ENCODE measurements at places on chromosomes 16 and 17.

- peak; percentile 90 for DNase-seq
Observed at GRCh38 chr17:28861393-28862203, 6.8 kb downstream of the ERAL1 start.

GRCh38 chr17:69593716-69594115, 179.2 kb downstream of the MAP2K6 start:
- no peak for DNase-seq

- no peak for DNase-seq
Observed at GRCh38 chr16:62586128-62586862, 550.1 kb upstream of the CDH8 start.

GRCh38 chr16:72357910-72358309, 186.0 kb upstream of the PMFBP1 start:
- DNase-seq = no peak

- DNase-seq = no peak
Observed at GRCh38 chr16:10171221-10171620, 11.0 kb downstream of the GRIN2A start.

DNA sequence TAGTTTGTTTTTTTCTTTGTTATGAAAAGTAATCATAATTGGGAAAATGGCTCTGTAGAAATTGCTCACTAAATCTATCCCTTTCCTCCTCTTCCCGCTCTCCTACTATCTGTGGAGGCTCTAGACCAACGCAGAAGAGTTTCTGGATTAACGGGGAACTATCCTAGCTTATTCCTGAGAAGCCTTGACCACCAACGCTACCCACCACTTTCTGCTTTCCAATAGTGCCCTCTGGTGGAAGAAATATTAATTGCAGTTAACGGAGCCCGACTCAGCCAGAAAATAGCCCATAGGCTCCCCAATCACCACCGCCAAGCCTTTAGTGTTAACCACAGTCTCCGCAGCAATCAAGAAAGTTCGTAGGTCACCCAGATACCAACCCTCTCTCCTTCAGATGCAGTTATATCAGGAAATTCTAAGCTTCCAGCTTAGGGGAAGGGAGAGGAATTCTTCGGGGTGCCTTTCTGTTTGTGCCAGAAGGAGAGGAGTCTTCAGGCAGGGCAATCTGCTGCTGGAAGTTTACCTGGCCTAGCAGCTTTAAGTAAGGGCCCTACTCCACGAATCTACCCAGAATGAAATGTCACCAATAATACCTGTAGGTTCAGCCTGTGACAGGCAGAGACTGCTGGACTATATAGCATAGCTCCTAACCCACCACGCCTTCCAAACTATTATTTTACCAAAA, 23.0 kb upstream of the NSRP1 start:
- peak; percentile 67 for DNase-seq

GRCh38 chr16:64278196-64278595, 843.7 kb downstream of the CDH11 start:
- no peak for DNase-seq

GRCh38 chr17:12736526-12736925, 52.8 kb upstream of the ARHGAP44 start:
- DNase-seq = no peak

GRCh38 chr16:75264457-75264998, 13.1 kb upstream of the BCAR1 start:
- DNase-seq = no peak

- DNase-seq = no peak
Observed at GRCh38 chr17:50445730-50446325, 19.8 kb downstream of the ACSF2 start.

DNA sequence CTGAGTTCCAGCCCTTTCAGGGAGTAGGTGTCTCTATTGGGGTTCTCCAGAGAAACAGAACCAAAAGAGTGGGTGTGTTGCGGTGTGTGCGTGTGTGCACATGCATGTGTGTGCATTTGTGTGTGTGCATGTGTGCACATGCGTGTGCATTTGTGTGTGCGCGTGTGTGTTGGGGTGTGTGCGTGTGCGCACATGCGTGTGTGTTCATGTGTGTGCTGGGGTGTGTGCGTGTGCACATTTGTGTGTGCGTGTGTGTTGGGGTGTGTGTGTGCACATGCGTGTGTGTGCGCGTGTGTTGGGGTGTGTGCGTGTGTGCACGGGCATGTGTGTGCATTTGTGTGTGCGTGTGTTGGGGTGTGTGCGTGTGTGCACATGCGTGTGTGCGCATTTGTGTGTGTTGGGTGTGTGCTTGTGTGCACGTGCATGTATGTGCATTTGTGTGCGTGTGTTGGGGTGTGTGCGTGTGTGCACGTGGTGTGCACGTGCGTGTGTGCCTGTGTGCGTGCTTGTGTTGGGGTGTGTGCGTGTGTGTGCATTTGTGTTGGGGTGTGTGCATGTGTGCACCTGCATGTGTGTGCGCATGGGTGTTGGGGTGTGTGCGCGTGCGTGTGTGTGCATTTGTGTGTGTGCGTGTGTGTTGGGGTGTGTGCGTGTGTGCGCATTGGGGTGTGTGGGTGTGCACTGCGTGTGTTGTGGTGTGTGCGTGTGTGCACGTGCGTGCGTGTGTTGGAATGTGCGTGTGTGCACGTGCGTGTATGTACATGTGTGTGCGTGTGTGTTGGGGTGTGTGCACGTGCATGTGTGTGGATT, 38.4 kb upstream of the JPH3 start:
- DNase-seq = no peak

DNA sequence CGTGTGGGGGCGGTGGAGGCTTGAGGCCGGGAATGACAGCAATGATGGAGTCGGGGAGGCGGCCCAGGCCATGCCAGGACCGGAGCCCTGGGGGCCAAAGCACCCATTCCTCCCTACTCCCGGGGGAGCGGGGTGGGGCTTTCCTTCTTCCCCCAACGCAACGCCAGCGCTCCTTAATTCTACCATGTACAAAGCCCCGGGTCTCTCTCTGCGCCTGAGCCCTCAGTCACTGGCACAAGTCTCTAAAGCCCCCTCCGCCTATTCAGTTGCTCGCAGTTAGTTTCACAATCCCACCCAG, 245 bp upstream of the RNF227 start:
- DNase-seq = no peak

DNA sequence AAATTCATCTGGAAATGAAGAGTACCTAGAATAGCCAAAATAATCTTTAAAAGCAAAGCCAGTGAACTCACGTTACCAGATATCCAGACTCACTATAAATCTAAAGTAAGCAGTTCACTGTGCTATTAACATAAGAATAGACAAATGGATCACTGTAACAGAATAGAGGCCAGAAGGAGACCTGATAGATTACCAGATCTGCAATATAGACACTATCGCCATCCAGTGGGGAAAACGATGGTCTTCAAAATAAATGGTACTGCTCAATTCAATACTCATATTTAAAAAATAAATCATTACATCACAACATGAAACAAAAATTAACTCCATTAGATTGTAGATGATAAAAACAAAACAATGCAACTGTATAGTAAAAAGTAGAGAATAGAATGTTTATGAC, 158.6 kb upstream of the CDH8 start:
- no peak for DNase-seq

DNA sequence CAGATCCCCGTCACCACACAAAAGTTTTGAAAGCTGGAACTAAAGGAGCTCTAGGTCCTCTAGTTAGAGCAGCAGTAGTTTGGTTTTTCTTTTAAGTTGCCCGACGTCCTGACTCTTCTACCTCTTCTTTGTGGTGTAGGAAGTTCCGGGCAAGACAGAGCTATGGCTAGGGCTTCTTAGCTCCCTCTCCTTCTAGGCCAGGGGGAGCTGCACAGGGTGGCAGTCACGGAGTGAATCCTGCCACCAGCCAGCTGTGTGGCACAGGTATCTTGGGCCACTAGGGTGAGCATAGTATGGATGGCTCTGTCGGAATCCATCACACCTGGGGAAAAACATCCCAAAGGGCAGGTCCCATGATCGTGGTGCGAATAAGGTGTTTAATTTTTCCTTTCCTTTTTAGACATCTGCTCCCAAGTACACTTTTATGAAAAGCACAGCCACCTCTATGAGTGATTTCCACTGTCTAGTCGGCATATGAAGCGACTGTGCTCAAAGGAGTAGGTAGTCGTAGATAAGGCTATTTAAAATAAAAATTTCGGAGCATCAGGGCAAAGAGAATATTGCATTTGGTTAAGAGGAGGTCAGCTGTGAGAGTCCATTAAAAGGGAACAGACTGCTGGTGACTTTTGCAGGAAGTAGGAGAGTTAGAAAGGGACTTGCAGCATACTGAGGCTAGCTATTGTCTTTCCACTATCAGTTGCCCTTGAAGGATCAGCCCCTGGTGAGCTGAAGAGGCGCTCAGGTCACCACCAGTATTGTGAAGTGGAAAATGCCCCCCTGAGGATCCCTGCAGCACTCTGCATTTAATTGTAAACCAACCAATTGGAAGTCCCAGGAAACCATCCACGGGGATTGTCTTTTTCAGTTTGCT, 2.1 kb downstream of the PRKCA start:
- no peak for DNase-seq

DNA sequence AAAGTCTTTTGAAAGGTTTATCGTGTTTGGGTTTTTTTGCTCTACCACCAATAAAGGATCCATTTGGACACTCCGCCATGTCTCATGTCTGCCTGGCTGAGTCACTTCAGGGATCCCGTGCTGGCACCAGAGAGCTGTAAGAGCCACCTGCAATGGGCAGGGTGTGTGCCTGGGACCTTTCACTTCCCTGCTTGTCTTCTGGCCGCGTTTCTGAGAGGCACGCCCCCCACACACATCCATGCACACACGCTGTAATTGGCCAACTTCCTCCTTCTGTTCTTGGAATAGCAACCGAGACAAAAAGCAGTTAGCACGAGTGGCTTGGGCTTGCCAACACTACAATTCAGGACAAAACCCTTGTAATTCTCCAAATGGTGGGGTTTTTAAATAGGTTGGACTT, 9.8 kb upstream of the SOST start:
- no peak for DNase-seq

GRCh38 chr17:50260501-50260911, 13.8 kb upstream of the TMEM92 start:
- DNase-seq = no peak

DNA sequence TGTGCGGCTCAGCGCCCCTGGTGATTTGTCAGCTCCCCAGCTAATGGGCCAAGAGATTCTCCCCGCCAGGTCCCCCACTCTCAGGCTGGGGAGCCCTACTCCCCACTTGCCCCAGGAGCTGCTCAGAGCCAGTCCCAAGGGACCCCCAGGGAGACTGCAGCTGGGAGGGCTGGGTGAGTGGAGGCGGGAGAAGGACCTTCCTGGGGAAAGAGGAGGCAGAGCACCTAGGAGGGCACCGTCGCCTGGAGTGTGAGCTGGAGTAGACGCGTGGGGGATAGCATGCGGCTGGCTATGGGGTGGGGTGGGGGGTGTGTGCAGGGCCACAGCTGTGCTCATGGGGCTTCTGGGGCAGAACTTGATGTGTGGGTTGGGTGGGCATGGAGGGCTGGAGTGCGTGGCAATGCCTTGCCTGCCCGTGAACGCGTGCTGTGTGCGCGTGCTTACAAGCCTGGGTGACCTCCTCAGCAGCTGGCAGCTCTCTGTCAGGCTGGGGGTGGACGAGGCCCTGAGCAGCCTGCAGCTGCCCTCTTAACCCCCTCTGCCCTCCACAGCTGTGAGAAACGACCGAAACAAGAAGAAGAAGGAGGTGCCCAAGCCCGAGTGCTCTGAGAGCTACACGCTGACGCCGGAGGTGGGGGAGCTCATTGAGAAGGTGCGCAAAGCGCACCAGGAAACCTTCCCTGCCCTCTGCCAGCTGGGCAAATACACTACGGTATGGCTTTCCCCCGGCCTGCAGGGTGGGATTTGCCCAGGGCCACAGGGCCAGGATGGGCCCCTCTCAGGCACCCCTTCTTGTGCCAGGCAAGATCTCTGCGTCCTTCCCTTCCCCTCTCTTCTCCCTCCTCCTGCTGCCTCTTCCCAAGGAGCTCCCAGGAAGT, 12.9 kb downstream of the GJD3 start:
- no peak for DNase-seq

GRCh38 chr17:50835301-50836234, at the start of gene WFIKKN2:
Gene WFIKKN2 (plus strand): TSS chr17:50835586. CDS start chr17:50835938, 352 bp downstream.
- DNase-seq = no peak

DNA sequence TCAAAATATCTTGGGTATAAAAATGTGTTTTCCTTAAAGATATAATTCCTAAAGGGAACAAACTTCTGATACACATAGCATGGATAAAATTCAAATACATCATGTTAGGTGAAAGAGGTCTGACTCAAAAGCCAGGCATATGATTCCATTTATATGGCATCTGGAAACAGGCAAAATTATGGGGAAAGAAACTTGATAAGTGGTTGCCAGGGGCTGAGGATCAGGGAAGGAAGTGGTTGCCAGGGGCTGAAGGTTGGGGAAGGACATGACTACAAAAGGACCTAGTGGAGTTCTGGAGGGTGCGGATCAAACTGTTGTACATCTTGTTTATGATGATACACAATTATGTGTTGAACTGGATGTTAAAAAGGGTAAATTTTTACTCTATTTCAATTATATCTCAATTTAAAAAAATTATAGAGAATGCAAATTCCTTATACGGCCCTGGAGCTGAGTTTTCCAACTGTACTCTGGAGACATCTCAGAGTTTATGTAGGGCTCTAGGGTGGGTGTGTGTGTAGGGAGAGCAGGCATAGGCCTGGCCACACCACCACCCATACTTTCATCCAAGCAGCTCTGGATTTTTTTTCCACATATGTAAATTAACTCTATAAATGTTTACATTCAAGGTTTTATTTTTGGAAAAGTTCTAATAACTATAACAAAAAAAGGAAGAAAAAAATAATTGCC, 55.0 kb downstream of the AMFR start:
- no peak for DNase-seq

DNA sequence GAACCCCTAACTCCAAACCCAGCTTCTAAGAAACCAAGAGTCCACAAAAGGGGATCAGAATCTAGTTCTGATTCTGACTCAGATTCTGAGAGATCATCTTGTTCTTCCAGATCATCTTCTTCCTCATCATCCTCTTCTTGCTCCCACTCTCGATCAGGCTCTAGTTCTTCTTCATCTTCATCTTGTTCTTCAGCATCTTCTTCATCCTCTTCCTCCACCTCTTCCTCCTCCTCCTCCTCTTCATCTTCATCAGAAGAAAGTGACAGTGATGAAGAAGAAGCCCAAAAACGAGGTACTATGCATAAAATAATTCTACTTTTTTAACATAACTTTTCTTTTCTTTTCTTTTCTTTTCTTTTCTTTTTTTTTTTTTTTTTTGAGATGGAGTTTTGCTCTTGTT, 129.9 kb upstream of the RBL2 start:
- no peak for DNase-seq
